Hematopoietic multipotent progenitor cell treated with erythropoietin and hydrocortisone succinate and interleukin-3 and kit ligand, for 6 days (in vitro differentiated cells): ENCODE measurements at places on chromosomes 12 and 14.
A peak's percentile ranks its signal among the peaks of the same experiment; 100 is the strongest.

DNA sequence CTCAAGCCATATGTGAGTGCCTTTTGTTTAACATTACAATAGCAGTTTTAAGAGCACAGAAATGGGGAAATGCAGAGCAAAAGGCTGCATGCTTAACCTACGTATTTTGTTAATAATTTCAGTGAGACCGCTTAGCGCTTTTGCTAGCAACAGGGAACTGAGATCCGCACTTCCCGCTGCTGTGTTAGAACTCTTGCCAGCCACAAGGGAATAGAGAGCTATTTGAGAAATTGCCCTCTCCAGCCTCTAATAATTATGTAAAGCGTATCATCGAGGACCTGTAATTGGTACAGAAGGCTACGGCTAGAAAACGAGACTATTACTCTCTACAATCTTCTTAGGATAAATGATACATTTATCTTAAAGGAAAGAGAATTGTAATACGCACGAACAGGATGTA is 205.2 kb upstream of the GRIP1 start:
- no peak for DNase-seq

GRCh38 chr14:67919259-67920032 is 99.9 kb downstream of the RAD51B start:
- DNase-seq = no peak

GRCh38 chr12:49939707-49940106 is 10.8 kb upstream of the AQP2 start:
- DNase-seq = no peak

DNA sequence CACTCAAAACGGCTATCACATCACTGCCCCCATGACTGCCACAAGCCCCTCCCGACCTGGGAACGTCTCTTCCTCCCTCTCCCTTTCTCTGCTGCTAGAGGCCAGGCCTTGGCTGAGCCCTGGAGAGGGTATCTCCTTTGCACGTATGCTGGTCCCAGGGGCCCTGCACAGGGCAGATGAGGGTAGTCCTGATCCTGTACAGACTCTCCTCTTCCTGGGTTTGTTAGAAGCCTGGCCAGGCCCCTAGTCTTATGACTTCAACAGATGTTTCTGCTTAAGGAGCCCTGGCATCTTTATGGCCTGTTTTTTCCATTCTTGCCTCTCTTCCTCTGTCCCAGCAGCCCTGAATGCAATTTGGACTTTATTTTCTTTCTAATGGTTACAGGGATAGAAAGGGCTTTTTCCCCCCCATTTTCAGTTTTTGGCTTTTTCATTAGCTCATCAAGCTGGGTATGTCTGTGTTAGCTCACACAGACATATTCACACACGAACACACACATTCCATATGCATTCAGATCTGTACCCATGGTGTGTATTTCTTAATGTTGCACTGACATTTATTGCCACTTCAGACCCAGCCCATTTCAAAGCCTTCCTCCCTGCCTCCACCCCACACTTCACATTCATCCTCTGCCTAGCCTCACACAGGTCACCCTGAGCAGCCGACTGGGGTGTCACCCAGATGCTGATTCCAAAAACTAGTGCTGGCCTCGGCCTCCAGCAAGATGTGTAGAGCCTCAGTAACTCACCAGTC is 203.2 kb downstream of the ZFP36L1 start:
- DNase-seq = no peak

DNA sequence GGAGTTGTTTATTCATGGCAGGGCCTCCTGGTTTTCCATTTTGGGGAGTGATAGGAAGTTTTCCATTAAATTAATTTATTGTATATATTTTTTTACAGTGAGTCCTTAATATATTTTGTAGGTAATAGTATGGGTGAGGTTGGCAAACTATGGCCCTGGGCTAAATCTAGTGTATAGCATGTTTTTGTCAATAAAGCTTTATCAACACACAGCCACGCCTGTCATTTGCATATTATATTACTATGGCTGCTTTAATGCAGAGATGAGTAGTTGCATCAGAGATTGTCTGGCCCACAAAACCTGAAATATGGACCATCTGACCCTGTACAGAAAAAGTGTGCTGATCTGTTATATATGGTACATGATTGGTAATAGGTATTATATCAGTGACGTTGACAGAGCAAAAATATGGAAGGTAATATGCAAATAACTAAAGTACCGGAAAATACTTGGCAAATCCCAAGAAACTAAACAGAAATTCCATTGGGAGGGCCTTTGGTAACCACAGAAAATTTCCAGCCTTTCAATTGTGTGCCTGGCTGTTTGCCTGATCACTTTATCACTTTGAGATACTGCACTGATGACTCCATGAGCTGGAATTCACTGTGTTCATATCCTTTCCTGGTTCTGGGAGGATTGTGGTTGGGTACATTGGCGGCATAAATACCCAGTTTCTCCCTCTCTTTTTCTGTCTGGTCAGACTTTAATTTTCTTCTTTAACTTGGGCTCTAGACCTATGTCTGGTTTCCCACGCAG is 61.7 kb upstream of the RFLNA start:
- no peak for DNase-seq

DNA sequence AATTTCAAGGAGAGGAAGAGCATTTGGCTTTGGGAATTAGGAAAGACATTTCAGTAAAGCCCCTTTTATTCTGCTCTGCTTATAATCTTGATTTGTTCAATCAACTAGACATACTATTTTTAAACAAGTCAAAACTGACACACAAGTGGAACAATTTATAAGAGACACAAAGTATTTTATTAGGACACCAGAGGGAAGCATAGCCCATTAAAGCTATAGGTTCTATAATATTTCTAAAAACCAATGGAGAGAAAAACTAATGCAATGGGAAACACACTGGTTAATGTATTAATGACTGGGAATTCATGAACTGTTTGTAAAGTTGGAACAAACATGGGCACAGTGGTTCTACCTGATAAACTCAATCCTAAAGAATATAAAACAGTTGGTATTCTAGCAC is 15.3 kb upstream of the CERS5 start:
- peak; percentile 24 for DNase-seq

- DNase-seq = no peak
Measured at GRCh38 chr12:12240662-12241340, 26.0 kb downstream of the LRP6 start.

- DNase-seq = no peak
Measured at GRCh38 chr14:104080376-104081260, 4.9 kb upstream of the ASPG start.

DNA sequence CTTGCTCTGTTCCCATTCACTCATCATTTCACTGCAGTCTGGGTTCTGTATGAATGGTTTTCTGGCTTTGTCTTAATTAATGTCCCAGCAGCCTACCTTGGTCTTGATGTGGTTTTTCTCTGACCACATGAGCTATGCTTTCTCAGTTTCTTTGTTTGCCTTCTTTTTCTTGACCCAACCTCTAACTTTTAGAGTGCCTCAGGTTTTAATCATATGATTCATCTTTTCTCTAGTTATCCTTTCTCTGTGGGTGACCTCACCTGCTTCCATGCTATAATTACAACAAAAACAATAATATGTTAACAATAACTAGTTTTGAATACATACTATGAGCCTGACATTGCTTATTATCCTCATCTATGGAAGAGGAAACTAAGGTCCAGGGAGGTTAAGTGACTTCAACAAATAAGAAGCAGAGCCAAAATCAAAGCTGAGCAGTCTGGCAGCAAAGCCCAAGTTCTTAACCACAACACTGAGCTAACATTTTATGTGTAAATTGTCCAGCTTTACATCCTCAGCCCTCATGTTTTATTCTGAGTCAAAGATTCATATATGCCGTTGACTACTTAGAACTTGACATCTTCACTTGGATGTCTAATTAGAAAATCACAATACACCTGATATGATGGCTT is 4.7 kb upstream of the EPYC start:
- no peak for DNase-seq

DNA sequence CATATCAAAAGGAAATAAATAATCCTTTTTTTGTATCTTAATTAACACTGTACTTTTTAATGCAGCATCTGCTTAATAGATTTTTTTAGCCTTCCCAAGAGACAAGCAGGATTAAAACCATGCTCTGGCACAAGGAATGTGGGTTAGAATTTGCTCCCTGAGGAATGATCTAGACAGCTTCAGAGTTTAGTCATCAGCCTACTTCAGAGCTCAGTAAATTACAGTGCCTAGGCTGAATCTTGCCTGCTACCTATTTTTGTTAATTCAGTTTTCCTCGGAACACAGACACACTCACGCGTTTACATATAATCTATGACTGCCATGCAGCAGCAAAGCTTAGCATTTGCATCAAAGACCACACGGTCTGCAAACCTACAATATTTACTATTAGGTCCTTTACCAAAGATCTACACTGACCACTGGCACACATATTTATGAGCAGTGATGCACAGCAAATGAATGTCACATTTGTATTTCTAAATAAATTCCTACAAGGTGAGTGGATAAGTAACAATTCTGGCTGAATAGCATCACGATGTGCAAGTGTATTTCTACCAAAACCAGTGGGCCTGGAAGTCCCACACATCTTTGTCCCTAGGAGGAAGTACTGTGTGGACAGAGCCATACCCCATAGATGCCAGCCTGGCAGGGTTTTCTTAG is 309.8 kb upstream of the TMEM132C start:
- no peak for DNase-seq

DNA sequence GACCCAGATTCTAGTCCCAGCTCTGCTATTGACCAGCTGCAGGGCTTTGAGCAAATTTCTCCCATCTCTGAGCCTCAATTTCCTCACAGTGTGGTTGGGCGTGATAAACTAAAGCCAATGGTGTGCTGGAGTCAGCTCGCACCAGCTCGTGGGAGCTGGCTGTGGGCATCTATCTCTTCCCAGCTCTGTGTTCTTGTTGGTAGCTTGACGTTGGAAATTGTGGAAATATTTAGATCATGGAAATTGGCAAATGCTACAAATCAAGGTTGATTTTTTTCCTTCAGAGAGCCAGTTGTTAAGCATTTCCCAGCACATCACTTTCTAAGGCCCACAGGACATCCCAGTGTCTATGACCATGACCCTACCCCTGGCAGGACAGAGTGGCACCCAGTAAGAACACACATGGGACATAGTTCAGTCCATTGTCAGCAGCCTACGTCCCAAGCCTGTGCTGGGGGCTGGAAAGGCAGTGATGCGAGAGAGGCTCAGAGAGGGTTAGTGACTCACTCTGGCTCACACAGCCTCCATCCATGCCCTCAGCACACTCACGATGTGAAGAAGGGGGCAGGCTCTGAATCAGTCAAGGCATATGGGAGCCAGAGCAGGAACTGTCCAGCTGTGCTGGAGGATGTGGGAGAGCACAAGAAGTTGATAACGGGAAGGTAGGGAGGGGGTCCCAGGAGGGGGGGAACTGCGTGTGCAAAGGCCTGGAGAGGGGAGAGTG is 77.6 kb downstream of the LGMN start:
- DNase-seq = no peak

DNA sequence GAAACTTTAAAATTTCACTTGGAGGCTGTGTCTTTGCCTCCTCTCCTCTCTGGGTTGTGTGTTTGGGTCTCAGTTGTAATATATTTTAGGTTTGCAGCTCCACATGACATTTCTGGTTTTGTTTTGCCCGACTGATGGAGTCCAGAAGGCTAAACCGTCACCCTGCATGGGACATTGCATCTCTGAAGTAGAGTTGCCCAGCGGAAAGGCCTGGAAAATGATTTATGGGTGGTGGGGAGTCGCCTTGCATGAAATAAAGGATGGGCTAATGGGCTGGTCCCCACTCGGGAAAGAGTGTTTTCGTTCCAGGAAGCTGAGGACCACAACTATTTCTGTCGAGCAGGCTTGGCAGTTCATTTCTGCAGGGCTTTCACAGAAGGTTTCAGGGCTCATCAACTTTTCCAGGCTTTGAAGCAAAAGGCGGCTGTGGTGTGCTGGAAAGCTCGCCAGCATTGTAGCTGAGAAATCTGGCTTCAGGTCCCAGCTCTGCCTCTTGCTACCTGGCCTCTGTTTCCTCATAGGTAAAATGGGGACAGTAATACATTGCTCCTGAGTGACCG is 74.8 kb upstream of the GSC start:
- no peak for DNase-seq

- no peak for DNase-seq
Measured at GRCh38 chr14:90017371-90017770, 44.4 kb upstream of the KCNK13 start.

DNA sequence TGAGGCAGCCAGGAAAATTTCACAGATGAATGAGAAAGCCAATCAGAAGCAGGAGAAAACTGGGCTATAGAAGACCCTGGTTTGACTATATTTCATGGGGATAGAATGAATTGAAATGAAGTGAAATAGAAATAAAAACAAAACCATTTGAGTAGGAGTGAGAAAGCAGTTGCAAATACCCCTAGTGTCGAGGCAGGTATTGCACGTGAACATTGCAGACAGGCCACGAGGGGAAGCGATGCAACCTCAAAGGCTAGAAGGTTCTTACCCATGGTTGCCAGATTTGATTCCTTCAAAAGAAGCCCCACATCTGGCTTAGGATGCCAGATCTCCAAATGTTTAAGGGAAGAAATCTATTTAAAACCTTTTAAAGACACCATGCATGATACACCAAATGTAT is 648.9 kb downstream of the VRK1 start:
- DNase-seq = no peak

- peak; percentile 73 for DNase-seq
Measured at GRCh38 chr12:57086493-57087009, 2.4 kb upstream of the NAB2 start.

GRCh38 chr12:76108356-76108755 is 23.9 kb upstream of the NAP1L1 start:
- no peak for DNase-seq

DNA sequence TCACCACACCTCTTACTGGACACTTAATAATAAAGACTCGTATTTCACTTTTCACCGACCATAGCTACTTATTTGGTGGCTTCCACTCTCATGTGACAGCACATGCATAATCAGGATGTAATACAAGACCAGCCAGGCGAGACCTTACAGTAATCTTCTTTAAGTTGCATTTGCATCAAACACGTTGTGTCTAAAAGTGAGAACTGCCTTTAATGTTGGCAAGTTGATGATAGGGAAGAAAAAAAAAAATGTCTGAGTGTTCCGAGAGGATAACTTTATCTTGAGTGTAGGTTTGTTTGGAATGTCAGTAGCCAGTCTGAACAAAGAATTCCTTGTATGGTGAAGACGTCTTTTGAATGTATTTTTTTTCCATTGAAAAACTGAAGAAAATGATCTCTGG is 440.4 kb downstream of the ADAMTS20 start:
- no peak for DNase-seq

DNA sequence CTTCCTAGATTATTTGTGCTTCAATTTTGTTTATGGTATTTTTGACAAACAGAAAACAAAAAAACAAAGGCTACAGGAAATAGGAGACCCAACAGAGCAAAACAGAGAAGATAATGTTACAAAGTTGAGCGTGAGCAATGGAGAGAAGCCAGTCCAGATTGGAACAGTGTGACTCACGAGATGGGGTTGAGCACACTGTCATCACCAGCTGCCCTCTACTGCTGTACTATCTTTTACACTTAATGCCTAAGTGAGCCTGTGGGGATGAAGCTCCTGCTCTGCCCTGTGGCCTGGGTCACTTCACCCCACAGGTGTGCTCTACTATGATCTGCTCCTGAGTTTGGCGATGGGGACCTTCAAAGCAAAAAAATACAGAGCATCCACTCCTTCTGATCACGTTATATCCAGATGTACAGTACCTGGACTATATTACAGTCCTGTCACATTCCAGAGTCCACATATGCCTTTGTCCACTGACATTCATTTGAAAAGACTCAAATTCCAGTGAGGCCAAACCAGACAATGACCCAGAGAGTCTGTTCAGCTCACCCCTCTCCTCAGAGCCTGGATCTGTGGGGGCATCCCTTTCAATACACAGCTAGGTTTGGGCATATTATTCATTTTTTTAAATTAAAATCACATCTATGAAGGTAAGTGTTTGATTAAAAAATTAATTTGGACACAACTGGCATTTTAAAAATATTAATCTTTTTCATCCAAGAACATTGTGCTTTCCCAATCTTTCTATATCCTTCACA is 4.4 kb downstream of the IPO8 start:
- no peak for DNase-seq
